ENCODE measurements at places on chromosomes 11 and 22. TPM values are rescaled to one million over a fixed set of nuclear protein-coding genes. Genes with fewer than 3 reads are reported as not detected.

DNA sequence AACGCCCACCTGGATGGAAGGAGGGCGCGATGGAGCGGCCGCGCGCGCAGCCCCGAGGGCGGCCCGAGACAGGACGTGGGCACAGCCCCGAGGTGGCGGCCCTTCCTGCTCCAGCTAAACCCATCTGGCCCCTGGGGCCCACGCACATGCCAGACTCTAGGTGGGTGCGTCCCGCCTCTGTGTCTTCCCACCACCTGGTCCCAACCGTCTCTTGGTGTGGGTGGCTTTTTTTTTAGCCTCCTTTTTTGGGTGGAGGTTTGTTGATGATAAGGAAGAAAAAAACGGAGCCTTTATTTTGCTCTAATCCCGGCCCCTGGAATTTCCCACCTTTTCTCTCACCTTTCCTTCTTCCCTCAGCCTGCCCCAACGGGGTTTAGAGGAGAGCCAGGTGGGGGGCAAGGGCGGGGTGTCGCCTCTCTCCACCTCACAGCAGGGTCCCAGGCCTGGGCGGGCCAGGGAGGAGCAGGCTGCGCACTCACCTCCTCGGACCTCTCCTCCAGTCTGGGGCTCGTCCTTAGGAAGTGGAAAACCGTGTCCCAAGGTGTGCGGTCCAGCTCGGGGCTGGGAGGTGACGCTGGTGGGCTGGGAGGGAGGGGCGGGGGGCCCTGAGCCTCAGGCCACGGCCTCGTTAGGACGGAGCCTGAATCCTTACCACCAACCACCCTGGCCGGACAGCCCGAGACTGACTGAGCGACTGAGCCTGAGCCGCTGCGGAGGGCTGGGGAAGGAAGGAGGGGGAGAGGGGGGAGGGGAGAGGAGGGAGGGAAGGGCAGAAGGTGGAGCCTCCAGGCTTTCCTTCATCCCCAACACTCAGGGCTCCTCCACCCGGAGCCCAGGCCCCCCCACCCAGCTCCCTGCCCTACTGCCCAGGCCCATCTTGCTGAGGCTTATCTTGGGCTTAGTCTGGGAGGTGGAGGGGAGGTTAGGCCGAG is at the start of gene SOX10:
SOX10 (minus strand) TSS at position 696 of the 932 bp plus-strand sequence. CDS start 771 bp downstream, outside the sequence.
- no peak for DNase-seq

DNA sequence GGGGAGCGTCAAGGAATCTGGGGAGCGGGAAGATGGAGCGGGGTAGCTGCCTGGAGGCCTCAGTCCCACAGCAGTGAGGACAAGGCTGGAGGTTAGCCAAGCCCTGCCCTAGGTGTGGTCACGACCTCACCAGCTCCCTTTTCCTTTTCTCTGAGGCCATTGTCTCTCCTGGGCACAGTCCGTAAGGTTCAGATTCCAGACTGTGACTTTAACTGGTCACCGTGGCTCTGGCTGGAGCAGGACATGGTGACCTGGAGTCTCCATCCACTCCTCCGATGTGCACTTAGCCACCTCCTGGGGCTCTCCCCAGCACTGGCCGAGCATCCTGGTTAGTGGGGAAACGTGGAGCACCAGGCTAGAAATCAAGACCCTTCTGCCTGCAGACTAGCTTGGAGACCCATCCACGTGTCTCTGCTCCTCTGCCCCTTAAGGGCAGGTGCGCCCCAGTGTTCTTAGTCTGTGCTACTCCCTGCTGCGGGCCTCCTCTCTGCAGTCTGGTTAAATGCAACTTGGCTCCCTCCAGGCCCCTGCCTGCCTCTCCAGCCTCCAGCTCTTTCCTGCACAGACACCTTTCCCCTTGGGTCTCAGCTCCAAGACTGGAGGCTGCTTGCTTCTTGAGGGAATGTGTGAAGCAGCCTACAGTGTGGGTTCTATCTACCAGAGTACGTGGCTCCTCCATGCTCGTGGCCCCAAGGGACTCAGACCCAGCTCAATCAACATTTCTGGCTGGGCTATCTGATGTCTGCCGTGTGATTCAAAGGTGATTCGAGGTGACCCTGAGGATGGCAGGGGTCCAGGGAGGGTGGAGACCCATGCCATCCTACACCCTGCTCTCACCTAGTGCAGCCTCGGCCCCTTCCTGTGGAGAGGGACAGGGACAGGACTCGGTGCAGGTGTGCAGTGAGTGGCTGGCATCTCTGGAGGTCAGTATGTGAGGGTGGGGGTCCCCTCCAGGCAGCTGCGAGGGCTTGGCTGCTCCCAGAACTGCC is 5.2 kb downstream of the SLC25A1 start:
- no peak for DNase-seq

DNA sequence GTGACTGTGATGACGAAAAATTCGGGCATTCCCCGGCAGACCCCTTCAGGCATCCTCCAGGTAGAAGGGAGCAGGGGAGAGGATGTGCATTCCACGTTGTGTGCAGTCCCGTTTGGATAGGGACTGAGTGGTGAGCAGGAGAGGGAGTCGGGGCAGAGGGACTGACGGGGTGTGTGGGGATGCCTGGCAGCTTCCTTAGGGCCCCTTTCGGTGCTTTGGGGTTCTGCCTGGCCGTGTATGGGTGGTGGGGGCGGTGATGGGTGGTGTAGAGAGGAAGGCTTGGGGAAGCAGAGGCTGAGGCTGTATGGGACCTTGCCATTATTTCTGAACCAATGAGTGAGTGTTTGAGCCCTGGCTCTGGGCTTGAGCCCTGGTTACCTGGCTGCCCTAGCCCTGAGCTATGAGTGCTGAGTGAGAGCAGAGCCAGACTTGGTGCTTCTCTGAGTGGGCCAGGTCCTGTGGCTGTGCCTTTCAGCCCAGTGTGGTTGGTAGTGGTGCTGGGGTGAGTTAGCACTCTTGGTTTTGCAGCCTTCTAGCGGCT is 914 bp downstream of the INPPL1 start:
- peak; percentile 31 for DNase-seq

- no peak for DNase-seq
Observed at GRCh38 chr22:41459431-41459830, 9.1 kb downstream of the PHF5A start.

DNA sequence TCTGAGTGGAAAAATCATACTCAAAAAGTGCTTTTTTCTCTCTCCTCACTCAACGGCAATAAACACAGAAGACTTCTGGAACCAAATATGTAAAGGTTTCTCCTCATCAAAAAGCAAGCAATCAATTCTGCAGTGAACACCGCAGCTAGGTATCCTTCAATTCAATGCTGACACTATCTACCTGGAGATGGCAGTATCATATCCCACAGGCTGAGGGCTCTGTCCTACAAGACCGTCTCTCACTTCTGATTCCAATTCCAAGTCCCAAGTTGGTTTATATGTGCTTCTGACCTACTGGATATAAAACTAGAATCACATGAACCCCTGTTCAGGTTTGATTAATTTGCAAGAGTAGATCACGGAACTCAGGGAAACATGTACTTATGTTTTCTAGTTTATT is 59.7 kb upstream of the LUZP2 start:
- DNase-seq: peak; percentile 9

GRCh38 chr11:119624629-119625028 is 104.4 kb downstream of the NECTIN1 start:
- DNase-seq: no peak

DNA sequence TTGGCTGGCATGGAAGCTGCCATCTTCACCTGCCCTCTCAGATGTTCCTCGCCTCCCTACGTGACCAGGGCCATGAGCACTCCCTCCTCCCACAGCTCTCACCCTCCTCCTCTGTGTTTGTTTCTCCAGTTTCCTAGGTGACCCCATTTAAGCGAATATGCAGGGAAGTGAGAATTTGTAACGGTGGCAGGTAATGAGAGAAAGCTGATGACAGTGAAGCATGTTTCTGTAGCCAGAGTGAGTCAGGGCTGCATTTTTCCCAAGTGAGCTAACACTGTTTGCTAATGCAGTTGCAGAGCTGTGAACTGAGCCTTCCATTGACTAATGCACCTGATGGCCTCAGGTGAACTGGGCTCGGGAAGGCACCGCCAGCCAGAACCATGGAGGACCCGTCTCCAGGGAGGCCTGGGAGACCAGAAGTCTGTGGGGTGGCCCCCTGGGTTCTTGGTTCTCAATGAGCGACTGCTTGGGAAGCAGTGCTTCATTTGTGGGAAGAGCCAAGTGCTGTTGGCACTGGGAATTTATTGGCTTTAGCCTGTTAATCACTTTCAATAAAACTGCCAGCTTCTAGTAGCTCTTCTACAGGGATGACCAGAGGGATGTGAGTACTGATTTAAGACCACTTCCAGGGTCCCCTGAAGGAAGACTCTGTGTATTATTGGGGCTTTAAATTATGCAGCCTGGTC is 64.5 kb downstream of the BARX2 start:
- DNase-seq: peak; percentile 95

DNA sequence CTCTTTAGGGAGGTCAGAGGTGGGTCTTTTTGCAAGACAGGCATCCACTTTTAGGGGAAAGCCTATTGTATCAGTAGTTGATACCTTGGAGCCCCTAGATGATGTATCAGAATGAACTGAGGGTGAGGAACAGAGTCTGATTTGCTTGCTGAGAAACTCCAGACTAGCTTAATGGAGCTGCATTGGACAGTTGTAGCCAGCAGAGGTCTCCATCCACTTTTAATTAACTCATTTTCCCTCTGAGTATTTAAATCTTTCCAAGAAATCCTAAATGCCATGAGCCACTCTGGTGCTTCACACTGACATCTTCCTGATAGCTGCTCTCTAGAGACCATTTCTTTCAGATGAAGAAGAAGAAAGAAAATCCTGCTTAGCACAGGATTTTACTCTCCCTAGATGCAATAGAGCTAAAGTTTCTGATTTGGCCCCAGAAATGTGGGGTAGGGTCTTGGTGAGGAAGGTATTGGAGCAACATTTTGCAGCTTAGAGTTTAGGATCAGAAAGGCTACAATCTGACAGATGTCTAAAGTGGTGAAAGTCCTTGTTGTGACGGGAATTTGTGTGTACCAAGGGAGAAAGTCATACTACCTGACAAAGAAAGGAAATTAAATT is 38.0 kb downstream of the EXT2 start:
- DNase-seq: peak; percentile 59

GRCh38 chr22:35488513-35488912 is 52.1 kb upstream of the RASD2 start:
- DNase-seq: no peak

DNA sequence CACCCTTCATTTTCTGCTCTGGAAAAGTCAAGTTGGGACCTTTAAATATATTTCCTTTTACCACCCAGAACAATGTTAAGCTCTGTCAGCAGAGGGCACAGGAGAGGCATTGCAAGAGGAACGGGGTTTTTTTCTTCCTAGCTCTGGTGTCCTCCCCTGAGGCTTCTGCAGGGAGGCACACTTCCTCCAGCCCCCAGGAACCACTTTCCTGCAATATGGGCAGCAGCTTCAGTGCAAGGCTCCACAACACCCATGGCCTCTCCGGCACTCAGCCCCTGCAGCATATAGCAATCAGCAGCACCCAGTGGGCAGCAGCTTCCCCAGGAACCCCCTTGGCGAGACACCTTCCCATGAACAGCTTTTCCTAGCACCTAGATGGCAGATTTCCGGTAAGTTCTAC is 101.4 kb downstream of the SYT9 start:
- peak; percentile 55 for DNase-seq

GRCh38 chr11:96741068-96741467 is 351.3 kb downstream of the JRKL start:
- DNase-seq: peak; percentile 57

DNA sequence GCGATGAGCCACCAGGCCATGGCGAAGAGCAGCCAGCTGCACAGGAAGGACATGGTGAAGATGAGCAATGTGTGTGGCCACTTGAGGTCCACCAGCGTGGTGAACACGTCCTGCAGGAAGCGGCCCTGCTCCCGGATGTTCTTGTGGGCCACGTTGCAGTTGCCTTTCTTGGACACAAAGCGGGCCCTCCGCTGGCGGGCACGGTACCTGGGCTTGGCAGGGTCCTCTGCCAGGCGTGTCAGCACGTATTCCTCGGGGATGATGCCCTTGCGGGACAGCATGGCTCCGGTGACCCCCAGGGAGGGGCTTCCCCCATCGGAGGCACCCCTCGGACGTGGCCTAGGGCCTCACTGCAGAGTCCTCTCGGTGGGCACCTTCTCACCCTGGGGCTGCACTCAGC is 648 bp downstream of the KCNJ11 start:
- DNase-seq: no peak

DNA sequence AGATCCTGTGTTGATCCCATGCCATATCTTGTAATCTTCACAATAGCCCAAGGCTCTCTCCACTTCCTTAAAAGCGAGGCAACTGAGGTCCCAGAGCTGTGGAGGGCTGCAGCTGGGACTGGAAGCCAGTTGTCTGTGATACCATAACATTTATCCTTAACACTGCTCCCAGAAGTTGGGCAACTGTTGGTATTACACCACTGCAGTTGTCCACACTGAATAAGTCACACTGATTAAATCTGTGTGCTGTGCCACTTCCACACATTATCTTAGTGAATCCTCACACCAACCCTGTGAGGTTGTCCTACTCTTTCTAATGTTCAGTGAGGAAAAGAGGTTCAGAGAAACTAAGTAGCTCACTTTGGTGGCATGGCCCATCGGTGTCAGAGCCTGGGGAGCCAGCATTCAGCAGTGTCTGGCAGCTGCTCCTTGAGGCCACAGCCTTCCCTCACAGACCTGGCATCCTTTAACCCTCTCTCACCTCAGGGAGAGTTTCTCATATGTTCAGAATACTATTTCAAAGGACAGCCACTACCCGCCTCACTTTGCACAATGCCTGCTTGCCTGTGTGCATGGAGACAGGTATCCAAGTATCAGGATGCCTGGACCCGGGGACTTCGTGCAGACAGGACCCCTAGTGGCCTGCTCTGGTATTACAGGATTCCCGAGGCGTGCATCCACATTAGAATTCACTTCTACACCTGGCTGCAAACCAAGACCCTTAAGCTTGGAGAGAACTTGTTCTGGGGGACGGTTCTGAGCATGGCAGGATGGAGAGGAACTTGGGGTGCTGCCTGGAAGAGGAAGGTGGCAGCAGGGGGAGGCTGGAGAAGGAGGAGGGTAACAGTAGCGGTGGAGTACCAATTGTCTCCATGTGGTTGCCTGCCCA is 221.9 kb upstream of the TBCEL start:
- peak; percentile 76 for DNase-seq

DNA sequence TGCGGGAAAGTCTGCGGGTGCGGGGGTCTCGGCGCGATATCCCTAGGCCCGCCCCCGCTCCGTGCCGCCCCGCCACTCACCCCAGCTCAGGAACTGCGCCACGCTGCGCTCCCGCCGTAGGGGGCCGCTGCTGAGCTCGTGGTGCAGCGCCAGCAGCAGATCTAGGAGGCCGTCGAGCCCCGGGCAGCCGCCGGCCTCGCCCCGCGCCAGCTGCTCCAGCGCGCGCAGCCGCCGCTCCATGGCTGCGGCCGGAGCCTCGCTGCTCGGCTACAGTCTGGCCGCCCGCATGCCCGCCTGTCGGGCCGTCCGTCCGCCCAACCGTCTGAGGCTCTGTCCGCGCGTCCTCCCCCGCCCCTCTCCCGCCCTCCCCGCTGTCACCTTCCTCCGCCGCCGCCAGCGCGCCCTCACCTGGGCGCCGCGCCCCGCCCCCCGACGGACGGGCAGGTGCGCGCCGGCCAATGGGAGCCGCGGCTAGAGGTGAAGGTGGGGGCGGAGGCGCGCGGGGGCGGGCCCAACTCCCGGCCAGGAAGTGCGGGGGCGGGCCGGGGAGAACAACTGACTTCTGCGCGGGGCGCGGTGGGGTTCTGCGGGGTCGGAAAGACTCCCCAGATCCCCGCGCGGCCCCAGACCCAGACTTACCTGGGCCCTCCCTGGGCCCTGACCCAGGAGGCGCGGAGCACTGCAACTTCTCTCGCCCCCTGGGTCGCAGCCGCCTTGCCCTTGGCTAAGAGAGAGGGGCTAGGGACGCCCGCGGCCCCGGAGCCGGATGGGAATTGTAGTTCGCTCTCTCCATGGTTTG is at the start of gene CDC42BPG:
CDC42BPG (minus strand) TSS at position 324 of the 799 bp plus-strand sequence; CDS start at position 240, 84 bp downstream.
- peak; percentile 95 for DNase-seq

GRCh38 chr11:125481531-125481930 is 14.5 kb downstream of the FEZ1 start:
- no peak for DNase-seq

GRCh38 chr11:134474070-134474860 is 62.2 kb upstream of the B3GAT1 start:
- no peak for DNase-seq

Gene ISX
- not detected for total RNA-seq

Gene IL17RA
- 5.9 TPM for total RNA-seq

Measured in PC-3 (cell line).